A549 (cell line): ENCODE measurements at places on chromosomes 1 and 21. TPM values are rescaled to one million over a fixed set of nuclear protein-coding genes. Genes with fewer than 3 reads are reported as not detected.

DNA sequence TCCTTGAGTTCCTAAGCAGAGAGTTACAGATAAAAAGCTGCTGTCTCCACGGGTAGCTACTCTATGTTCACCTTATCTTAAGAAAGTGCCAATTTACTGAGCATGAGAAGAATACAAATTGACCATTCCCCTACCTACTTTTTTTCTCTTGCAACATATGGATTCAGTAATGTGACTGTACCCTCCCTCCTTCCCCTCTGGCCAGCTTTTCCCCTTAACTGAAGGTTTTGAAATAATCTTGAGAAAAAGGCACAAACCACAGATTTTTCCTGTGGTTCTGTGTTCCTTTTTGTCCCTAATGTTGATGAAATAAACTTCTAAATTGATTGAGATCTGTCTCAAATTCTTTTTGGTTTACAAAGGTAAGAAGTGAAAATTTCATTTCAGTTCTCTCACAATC is 2.6 kb upstream of the CD2 start:
- DNase-seq = no peak

DNA sequence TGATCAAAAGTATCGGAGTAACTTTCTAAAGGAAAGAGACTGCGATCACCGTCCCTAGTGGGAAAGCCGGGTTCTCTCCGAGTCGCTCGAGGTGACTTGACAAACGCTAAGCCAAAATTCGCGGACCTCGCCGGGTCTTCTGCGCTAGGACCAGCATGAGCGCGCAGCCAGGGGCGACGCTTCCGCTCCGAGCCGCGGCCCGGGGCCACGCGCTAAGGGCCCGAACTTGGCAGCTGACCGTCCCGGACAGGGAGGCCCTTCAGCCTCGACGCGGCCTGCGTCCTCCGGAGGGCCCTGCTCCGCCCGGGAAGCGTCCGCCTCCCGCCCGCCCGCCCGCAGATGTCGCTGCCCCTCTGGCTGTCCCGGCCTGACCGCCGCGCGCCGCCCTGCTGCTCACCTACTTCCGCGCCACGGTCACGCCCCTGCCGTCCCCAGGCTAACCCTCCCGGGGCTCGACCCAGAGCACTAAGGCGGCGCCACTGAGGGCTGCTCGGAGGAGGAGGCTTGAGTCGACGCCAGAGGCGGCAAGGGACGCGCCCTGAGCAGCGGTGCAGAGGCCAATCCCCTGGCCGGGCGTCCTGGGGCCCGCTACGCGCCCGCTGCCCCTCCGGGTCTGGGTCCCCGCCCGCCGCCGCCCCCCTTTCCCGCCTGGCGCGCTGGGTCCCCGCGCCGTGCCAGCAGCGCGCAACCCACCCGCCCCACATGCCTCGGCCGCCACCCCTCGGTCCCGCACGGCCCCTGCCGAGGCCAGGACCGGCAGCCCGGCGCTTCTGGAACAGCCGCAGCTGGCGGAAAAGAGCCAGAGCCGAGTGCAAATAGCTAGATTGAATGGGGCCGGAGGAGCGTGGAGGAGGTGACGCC is 896 bp upstream of the DUSP10 start:
- peak; percentile 74 for DNase-seq

GRCh38 chr1:246528933-246529731 is 22.1 kb upstream of the SMYD3 start:
- DNase-seq = no peak

DNA sequence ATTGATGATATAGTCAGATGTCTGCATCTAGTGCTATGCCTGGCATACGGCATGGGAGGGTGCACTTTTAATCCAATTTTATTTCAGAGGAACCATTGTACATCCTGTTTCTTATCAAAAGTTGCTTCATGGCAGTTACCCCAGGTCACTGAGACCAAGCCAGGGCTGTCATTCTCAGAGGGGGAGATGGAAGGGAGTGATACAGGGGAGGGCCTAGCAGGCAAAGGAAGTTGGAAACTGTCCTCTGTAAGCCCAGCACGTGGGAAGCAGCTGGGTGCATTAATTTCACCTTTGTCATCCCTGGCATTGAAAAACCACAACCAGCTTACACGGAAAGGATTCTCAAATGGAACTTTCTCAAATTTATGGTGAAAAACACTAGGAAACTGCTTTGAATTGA is 458.7 kb upstream of the ADAMTS5 start:
- no peak for DNase-seq

DNA sequence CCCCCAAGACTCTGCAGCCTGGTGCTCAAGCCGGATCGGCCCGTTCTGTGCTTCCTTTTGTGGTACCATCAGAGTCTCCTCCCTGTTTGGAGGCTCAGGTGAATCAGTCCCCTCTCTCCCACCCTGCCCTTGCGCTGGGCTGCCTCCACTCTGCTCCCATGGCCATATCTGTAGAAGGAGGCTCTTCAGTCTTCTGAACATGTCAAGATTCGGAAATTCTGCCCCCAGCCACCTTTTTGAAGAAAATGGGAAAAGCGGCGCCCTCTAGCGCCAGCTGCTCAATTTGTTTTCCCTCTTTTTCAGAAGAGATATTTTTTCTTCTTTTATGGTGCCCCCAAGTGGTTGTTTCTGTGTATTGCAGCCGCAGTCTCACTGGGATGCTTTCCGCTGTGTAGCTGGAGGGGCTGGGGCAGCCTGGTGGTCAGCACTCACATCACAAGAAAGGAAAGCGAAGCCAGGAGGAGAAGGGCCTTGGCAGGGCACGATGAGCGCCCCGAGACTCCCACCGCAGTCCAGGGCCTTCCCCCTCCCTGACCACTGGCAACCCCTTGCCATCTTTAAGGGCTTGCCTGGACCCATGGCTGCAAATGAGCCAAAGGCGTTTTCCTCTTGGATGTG is 58.4 kb upstream of the CACNA1E start:
- DNase-seq = peak; percentile 73

GRCh38 chr1:114152508-114153260 is 985 bp downstream of the SYT6 start:
- peak; percentile 41 for DNase-seq

- DNase-seq = no peak
These were observed 47.8 kb downstream of the COL18A1 start for GRCh38 chr21:45452696-45453307.

- no peak for DNase-seq
These were observed 10.9 kb downstream of the PCSK9 start for GRCh38 chr1:55050283-55050682.

DNA sequence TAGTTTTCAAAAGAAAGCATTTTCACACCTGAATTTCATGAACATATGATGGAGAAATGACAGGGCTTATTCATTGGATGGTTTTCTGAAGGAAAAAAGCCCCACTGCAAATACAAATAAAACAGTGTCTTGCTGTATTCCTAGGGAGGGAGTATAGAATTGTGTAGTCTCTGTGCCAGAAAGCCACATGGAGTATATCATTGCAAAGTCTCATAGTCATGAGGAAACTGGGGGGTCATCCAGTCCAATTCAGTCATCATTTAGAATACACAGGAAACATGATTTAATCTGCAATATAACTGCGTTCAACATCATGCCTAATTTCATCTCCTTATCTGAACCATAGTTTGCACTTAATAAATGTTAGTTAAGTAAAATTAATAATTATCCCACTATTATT is 222.3 kb downstream of the NTNG1 start:
- DNase-seq = no peak

- DNase-seq = no peak
These were observed 307.1 kb downstream of the CTH start for GRCh38 chr1:70718086-70718630.

GRCh38 chr1:116311756-116312680 is 61.0 kb upstream of the ATP1A1 start:
- DNase-seq = no peak

DNA sequence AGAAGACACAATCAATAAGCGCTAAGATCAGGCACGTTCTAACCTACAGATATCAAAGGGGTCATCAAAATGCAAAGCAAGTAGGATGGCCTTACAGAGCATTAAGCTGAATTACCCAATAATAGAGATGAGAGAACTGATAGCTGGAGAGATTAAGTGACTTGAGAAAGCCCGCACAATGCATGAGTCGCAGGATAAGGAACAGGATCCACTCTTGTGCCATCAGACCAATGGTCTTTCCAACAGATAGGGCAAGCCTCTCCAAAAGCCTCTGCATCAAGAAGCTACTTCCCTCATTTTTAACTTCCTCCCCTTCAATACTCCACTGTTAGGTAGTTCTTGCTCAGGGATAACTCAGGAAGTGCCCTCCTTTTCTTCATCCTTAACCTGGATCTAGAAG is 2.6 kb downstream of the CHML start:
- DNase-seq = no peak

DNA sequence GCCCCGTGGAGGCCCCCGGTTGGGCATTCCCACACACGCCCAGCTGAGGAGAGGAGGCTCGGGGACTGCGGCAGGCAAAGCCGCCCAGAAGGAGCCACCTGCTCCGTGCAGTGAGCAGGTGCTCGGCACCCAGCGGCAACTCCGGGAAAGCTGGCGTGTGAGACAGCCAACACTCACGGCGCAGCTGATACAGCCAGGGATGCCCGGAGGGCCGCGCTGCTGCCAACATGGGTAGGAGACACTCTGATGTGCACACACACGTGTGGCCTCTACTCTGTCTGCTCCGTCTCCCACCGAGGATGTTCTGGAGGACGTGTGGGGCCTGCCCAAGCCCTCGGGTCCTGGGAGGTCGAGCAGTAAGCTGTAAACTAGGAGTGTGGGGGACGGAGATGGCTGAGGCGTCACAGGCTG is 12.9 kb downstream of the MORN1 start:
- DNase-seq = no peak

- DNase-seq = no peak
These were observed 31.0 kb downstream of the NENF start for GRCh38 chr1:212463565-212464285.

DNA sequence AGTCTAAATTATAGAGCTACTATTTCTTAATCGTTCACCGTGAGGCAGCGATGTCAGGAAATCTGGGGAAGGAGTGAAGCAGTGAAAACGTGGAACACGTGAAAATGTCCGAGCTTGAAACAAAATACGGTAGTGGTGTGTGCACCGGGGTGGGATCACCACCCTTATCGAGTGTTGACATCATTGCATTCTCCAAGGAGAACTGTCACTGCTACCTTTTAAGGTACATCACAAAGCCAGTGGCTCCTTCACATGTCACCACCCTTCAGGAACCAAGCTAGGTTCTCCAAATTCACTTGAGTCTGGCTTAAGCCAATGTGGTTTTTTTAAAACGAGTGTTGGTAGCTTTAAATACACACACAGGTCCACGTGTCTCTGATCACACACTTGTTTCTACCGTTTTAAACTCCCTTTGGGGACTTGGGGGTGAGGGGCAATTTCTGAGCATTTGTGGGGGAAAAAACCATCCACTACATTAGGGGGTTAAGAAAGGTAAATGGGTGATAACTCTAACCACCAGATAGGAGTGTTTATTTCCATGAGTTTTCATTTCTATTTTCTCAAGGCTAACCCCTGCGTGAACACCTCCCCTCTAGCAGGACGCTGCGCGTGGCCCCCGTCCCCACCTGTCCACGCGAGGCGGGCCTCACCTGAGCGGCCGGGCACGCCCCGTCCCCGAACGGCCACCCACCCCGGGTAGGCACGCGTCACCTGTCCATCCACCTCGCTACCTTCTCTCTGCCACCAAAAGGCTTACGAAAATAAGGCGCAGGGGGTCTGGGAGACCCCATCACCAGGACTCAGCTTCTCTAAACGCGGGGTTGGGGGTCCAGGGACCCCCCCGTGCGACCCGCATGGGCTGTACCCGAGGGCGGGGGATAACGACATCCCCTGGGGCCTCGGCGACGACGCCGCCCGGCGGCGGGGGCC is 978 bp downstream of the PRDM15 start:
- no peak for DNase-seq

GRCh38 chr1:211344152-211344618 is 17.6 kb downstream of the TRAF5 start:
- DNase-seq = no peak

DNA sequence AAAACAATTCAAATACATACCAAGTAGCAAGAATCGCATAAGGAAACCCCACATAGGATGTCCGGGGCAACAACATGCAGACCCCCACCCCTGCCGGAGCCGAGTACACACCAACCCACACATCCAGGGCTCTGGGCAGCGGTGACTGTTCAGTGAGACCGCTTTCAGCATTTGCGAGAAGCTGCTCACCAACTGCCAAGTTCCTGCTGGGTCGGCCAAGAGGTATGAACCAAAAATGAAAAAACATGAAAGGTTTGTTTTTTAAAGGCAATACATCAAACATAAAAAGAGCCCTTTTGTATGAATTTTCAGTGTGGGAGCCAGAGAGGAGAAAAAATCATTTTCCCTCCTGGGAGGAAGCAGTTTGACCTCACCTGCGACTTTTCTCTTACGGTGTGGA is 92.3 kb downstream of the SIM2 start:
- no peak for DNase-seq

The SPRR1A gene
- not detected in 3 replicates for polyA plus RNA-seq

The TNFRSF9 gene
- polyA plus RNA-seq = 0.75 to 1.8 TPM (median 1.0 TPM) in 3 replicates

The PYCR2 gene
- polyA plus RNA-seq = 48.1 to 56.3 TPM (median 50.5 TPM) in 3 replicates

The IL10 gene
- polyA plus RNA-seq = not detected in 3 replicates

The UBE2U gene
- polyA plus RNA-seq = not detected in 3 replicates

The MAEL gene
- polyA plus RNA-seq = not detected in 3 replicates
